ENCODE measurements at places on chromosomes 7 and 10.

GRCh38 chr7:23960361-23960760, 250.3 kb downstream of the STK31 start:
- no peak for DNase-seq

DNA sequence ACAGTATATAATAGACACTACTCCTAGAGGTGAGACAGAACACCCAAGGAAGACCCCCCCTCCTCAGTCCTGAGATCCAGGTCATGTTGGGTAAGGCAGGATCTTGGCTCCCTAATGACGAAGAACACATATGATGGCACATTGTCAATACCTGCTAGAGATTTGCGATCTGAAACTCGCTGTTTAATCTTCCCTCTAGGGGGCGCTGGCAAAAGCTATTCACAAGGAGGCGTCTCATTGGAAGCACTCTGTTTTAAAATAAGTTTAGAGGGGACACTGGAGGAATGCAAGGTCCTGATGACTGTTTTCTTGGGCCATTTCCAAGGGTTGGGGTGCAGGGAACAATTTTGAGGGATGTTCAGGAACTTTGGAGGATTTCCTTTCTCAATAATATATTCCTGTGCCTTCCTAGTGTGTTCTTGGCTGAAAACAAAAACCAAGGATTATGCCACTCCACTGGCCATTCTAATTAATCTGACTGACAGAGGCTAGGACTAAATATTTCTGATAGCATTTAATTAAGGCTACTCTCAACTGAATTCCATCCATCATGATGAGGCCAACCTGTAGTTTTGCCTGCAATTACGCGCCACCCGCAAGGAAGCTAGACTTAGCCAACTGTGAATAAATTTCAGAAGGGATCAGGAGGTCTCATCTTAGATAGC, 1013.8 kb upstream of the MBL2 start:
- no peak for DNase-seq

GRCh38 chr10:11403116-11403515, 208.3 kb downstream of the USP6NL start:
- DNase-seq = no peak

- no peak for DNase-seq
Observed at GRCh38 chr10:66842371-66842770, 83.5 kb upstream of the LRRTM3 start.

DNA sequence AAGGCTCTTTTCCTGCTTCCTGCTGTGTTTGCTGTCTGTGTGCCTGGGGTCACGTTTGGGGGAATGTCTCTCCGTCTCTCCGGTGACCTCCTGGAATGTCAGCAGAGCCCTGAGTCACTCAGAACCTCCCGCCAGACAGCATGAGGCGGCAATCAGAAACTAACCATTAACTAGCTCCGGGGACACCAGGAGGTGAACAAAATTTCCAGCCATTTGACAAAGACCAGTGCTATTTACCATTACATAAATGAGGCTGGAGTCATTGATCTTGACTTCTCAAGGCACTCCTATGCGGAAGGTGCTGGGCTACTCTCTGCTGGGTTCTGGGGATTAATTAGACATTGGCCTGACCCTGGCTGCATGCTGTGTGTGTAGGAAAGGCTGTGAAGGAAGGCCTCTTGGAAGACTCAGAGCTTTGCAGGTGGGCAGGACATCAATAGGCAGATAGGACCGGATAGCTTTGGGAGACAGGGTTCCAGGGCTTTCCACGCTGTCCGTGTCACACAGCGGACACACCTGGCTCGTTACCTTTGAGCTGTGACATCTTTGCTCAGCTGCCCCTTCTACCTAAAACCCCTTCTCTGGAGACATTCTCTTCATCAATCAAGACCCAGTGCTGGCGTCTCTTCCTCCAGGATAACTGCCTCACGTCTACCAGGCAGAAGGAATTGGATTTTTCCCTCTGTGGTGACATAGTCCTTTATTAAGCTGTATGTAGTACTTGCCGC, 77.0 kb downstream of the PFKFB3 start:
- peak; percentile 88 for DNase-seq

GRCh38 chr7:151459726-151460473, 20.0 kb upstream of the CRYGN start:
- peak; percentile 87 for DNase-seq

DNA sequence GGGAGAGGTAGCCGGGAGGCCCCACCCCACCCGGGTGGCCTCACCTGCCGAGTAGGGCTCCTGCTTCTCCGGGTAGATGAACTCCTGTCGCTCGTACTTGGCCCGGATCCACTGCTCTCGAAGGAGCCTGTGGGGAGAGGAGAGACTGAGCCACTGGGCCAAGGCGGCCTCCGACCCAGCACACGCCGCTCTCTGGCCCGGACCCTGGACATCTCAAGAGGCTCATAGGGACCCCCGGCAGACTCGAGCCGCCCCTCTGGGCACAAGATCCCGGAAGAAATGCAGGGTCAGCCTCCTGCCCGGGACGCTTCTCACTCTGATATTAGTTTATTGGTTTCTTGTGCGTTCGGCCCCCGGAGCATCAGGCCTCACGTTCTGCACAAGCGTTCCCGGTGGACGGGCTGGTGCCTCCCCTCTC, 34.5 kb downstream of the ADAP1 start:
- no peak for DNase-seq

GRCh38 chr10:131885391-131886165, 15.2 kb upstream of the PPP2R2D start:
- DNase-seq = peak; percentile 19

DNA sequence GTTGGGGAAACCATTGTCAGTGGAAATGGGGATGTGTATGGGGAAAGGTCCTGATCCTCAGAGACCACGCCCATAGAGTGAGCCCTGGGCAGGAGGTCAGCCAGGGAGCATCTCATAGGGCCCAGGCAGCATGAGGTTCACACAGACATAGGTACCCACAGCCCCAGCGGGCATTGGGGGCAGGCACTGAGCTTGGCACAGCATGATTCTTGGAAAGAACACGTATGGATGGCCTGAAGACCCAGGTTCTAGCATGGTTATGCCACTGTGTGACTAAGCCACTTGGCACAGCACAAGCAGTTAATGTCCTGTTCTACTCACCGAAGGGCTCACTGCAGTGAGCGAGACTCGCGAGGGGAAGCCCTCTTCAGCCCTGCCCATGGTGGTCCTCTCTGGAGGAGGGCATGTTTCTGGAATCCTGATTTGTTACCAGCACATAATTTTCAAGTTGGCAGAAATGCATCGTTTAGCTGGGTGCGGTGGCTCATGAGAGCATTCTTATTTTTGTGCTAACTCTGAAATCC, 125.2 kb downstream of the UBE2H start:
- DNase-seq = no peak

DNA sequence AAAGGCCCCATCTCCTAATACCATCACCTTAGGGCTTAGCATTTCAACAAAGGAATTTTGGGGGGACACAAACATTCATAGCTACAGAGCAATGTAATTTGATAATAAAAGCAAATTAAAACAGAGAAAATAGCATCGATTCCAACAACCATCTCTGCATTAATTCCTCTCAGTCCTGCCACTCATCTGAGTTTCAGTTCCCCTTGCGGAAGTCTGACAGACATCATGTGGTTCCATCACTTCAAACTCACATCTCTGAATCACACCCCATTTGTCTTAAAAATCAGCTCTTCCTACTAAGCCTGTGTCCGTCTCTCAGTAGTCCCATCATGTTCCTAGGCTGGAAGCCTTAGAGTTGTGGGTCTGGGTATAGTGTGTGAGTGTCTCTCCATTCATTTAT, 3.6 kb downstream of the ADCK2 start:
- DNase-seq = no peak

Measured in fibroblast of skin of right biceps (primary cell).